Pancreas (tissue), 10 donors: ENCODE measurements at places on chromosomes 5 and 9. TPM values are rescaled to one million over a fixed set of nuclear protein-coding genes. Genes with fewer than 3 reads are reported as not detected.

Gene FOXD4L6
- not detected for total RNA-seq

Gene INSL6
- 0.23 TPM for total RNA-seq

Gene PCDHGA12
- 1.8 TPM for total RNA-seq

Gene WDR55
- 10.2 TPM for total RNA-seq

Gene RFESD
- 1.5 TPM for total RNA-seq
